ENCODE measurements at places on chromosomes 1 and 21.

- DNase-seq: no peak
These were observed 192.9 kb upstream of the PTGFR start for GRCh38 chr1:78297836-78298235.

DNA sequence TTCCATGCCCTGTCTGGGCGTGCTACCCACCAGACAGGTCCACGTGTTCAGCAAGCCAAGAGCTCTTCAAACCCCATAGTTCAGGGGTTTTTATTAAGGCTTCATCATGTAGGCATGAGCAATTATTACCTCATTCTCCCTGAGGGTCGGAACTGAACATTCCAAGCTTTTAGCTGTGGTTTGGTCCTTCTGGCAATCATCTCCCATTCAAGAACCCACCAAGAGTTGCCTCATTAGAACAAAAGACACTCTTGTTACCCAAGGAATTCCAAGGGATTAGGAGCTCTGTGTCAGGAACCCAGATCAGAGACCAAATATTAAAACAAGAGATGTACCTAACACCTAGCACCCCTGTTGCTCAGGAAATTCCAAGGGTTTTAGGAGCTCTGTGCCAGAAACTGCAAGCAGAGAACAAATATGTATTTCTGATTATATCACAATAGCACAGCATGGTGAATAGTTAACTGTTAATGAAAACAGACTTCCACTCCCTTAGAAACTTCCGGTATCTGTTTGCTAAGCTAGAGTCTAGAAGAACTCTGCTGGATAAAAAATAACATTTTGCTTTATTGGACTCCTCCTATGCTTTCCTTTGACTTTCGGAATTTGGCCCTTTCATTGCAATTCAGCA is 201.2 kb upstream of the L1TD1 start:
- DNase-seq: no peak

GRCh38 chr1:33908324-33908956 is 44.6 kb downstream of the HMGB4 start:
- DNase-seq: no peak

DNA sequence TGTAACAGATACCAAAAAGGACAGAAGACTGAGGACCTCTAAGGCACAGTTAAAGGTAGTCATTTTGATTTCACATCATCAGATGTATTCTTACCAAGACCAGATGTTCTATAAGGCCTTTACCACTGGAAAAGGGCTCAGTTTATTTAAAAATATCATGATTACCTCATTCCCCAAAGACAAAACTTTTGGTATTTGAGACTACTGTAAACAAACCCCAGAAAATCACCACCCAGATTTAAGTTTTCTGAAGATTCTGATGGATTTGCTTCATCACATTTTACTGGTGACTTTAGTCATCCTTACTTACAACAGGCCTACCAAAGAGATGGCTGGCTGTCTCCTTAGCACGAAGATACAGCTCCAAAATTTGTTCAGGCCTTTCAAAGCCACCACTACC is 8.3 kb downstream of the ENAH start:
- no peak for DNase-seq

DNA sequence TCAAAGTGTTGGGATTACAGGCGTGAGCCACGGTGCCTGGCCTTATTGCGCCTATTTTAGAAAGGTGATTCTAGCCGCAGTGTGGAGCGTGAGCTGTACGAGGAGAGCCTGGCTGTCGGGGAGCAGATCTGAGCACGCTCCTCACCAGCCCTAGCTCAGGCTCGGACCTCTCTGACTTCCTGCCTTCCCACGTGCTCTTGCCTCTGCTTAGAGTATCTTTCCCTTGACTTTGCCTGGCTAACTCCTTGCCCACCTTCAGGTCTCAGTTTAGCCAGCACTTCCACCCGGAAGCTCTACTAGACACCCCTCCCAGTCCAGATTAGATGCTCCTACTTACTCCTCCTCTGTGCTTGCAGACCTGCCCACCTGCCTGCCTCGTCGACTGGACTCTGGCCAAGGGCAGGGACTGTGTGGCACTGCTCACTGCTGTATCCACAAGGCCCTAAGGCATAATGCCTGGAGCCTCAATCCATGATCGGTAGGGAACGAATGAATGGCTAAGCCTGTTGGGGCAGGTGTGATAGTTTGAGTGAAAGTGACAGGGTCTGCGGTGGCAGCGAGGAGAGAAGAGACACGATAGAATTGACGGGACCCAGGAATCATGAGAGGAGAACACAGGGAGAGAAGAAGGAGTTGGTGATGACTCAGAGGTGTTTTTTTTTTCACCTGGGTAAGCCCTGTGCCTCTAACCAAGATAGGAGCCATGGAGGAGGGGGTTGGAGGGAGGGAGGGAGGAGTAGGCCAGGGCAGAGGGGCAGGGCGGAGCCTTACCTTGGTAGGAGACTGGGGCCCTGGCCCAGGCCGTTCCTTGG is 28.1 kb upstream of the WASF2 start:
- DNase-seq: no peak

Measured in Kasumi-1 (cell line).